ENCODE measurements at places on chromosomes 12 and 14. TPM values are rescaled to one million over a fixed set of nuclear protein-coding genes. Genes with fewer than 3 reads are reported as not detected.
A peak's percentile ranks its signal among the peaks of the same experiment; 100 is the strongest.

DNA sequence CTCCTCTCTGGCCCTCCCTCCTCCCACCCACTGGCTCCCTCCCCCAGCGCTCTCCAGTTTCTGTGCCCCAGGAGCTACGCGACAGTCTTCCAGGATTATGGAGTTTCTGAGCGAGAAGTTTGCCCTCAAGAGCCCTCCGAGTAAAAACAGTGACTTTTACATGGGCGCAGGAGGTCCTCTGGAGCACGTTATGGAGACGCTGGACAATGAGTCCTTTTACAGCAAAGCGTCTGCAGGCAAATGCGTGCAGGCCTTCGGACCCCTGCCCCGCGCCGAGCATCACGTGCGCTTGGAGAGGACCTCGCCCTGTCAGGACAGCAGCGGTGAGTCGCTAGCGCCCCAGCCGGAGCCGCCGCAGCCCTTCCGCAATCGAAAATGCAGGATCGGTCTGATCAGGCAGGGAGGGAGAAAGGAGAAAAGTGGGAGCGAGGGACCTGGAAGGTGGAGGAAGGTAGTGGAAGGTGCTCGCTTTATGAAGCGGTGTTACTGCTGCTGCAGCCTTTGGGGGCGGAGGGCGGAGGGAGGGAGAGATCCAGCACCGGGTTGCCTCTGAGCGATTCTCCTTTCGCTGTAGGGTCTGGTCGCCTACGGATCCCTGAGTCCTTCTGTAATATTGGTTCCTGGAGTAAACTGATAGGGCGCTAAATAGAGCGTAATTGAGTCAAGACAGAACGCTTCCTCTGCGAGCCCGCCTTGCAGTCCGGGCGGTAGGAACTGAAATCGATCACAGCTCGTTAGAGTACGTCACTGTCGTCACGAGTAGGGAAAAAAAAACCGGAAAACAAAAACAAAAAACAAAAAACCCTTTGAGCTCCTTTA is at the start of gene ALX1:
Gene ALX1 (plus strand): TSS at position 56 of the 819 bp plus-strand sequence. CDS start 42 bp downstream, at position 98.
- no peak for DNase-seq
- H3K4me1 ChIP-seq = peaks cover 7% of the 10 kb centered on the region
- no peaks in the 10 kb centered on the region for H3K36me3 ChIP-seq
- peak within 1 kb of the TSS; percentile 11 for H3K4me3 ChIP-seq
- H3K27me3 ChIP-seq = peaks cover 52% of the 10 kb centered on the region

DNA sequence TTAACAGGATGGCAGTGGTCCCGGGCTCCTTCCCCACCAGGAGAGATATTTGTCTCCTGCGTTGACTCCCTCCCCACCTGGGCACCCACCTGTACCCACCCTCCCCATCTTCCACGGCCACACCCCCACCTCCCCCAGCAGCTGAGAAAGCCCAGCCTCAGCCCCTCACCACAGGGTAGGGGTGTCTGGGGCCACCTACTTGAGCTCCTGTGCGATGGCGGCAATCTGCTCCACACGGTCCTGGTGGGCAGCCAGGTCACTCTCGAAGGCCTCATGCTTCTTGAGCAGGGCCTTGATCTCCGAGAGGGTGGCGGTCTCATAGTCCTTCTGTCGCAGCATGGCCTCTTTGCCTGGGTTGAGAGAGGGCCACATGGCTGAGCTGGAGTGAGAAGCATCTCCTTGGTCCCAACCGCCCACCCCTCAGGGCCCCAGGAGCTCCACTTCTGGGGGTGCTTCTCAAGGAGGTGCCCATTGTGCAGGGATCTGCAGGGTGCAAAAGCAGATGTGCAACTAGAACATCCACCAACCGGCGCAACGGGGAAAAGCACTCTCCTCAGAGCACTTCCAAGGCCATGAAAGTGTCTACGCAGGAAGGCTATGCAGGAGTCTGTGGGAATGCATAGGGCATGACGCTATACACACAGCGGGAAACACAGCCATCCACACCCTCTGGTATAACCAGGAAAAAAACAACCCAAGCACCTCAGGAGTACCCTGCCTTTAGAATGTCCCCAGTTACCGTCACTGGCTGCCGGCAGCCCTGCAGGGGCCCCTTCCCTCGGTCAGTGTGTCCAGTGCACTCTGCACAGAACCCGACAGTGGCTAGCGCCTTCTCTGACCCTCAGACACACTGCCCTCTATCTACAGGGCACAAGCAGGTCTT is 92.6 kb upstream of the ZFP36L1 start:
- H3K27ac ChIP-seq = no peak overlapping the region
- peaks cover 48% of the 10 kb centered on the region for H3K36me3 ChIP-seq
- H3K27me3 ChIP-seq = no peaks in the 10 kb centered on the region

BEST3 gene
- total RNA-seq = not detected

LRRC43 gene
- not detected for total RNA-seq

Measured in activated CD8-positive, alpha-beta T cell treated with anti-CD3 and anti-CD28 coated beads for 36 hours (primary cell).